ENCODE measurements at places on chromosomes 1 and 21.

- no peak for DNase-seq
Measured at GRCh38 chr1:99728494-99729235, 37.8 kb downstream of the FRRS1 start.

GRCh38 chr1:179046808-179047635 is 21.3 kb downstream of the FAM20B start:
- no peak for DNase-seq

DNA sequence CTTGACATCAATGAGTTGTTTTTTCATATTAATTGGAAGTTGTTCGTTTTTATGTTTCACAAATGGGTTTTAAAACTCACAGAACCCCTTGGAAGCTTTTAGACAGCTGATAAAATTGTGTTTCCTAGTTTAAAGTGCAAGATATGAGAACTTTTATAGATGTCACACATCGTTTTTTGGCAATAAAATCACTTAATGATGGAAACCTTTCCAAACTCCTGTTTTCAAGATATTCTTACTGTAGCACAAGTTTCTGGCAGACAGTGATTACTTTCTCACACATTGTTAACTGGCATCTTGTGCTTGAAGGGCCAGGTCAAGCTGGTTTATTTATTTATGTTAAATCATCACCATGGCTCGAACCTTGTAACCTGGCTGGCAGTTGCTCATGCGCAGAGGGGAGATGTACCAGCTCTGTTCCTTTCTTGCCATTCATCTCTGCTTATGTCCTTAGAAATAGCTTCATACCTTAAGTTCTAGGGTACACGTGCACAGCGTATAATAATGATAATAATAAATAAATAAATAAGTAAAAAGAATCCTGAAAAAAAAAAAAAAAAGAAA is 10.2 kb upstream of the RCAN1 start:
- no peak for DNase-seq

GRCh38 chr21:14267076-14267475 is 51.1 kb downstream of the RBM11 start:
- DNase-seq: no peak

DNA sequence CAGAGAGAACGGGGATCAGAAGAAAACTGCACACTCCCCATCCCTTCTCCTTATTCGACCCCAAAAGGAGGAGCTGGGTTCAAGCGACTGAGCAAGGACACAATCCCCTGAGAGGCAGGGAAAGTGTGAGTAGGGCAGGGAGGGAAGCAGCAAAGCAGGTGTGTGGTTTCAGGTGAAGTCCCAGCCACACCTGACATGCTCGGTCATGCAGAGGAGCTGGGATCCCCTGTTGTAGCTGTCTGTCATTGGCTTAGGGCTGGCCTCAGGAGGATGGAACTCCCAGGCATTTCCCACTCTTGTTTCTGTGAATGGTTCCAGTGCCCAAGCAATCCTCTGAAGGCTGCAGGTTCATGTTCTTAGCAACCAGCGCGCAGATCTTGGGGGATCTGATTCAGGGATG is 150.7 kb downstream of the DSCAM start:
- DNase-seq: no peak

GRCh38 chr1:206453111-206453510 is 17.2 kb upstream of the IKBKE start:
- DNase-seq: no peak

DNA sequence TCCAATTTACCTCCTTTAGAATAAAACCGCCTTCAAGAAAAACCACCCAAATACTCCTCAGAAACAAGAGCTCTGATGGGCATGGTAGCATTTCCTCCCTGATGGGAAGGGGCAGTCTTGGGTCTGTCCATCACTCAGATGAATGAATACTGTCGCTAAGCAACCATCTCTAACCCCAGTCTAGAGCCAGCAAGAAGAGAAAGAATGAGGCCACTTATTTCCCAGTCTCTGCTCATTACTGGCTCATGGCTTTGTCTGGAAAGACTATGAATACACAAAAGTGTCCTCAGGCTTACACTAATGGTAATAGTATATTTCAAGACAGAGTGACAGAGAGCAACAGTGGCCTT is 51.0 kb upstream of the F3 start:
- no peak for DNase-seq

- no peak for DNase-seq
Measured at GRCh38 chr1:967466-968343, 1.4 kb downstream of the PLEKHN1 start.

All from GM19239 (cell line).